GDM1 (cell line): ENCODE measurements at places on chromosomes 1 and 21.

DNA sequence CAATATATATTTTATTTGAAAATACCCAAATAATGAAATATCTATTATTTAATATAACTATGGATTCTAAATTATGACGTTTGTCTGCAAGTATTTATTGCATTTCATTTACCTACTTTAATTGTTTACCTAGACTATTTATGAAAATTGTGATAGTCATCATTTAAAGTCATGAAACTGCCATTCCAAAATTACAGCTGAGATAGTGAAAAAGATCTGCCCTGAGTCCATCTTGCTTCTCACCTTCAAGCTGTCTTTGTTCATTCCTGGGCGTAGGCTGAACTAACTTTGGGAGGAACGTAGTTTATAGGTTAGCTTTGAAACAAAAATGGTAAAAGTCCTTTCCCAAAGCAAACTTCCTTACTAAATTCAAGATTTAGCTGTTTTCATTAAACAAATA, 12.4 kb upstream of the HPDL start:
- no peak for DNase-seq

- peak; percentile 17 for DNase-seq
Measured at GRCh38 chr1:232635778-232636356, 5.9 kb upstream of the SIPA1L2 start.

DNA sequence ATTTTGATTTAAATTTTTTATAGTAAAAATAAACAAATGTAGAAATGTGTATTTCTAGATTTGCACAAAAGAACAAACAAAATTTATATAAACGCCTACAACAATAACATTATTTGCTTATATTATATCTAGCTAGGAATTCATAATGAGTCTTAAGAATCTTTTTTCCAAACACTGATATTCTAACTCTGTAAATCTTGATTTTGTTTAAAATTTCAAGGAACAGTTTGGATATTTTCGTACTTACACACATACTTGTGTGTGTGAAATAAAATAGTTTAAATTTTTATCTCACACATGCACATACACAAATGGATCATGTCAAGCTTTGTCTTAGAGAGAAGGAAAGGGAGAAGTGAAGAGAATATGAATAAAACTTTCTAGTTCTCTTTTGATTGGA, 868.1 kb downstream of the LTN1 start:
- no peak for DNase-seq

- no peak for DNase-seq
Measured at GRCh38 chr1:174976436-174977108, 23.2 kb upstream of the CACYBP start.

DNA sequence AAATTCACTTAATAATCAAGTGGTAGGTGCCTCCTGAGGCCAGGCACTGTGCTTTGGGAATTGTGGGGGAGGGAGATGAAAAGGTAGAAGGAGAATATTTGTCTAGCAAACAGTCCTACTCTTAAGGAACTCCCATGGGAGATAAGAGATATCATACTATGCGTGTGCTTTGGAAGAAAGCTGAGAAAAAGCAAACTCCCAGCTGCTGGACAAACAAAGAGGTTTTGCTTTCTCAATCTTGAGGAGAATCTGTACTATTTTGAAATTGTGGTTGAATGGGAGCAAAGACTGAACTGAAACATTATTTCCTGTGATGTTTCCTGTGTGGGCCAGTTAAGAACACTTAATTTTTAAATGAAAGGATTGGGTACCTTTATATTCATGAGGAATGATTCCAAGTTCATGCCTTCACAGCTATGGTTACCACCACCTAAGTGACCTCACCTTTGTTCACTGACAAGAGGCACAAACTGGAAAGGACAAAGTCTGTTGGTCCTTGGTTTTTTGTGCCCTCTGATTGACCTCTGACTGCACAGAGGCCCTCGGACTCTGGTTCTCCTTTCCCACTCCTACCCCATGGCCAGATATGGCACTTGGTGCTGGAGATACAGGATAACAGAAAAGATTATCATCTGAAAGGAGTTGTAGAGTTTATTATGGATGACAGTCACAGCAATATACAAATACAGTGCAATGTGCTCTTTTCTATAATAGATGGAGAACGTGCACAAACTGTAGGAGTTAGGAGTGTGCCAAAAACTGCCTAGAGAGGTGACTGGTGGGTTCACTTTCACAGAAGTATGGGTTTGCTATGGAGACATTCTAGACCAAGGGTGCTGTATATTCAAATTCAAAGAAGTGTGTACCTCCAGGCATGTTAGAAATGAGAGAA, 1.6 kb downstream of the CD53 start:
- DNase-seq: no peak

DNA sequence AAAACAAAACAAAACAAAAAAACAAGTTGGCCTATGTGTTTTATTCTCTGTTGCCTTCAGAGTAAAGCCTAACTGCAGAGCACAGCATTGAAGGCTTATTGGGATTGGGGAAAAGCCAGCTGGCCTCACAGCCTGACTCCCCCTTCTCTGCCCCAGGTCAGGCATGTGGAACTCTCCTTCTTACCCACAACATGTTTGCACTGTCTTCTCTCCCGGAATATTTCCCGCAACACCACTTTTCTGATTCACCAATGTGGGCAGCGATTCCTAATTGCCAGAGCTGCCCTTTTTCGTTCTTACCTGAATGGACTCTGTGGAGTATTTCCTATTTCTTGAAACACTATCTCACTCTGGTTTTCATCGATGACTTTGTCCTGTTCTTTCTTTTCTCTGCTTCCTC, 2.8 kb upstream of the TARBP1 start:
- DNase-seq: no peak

DNA sequence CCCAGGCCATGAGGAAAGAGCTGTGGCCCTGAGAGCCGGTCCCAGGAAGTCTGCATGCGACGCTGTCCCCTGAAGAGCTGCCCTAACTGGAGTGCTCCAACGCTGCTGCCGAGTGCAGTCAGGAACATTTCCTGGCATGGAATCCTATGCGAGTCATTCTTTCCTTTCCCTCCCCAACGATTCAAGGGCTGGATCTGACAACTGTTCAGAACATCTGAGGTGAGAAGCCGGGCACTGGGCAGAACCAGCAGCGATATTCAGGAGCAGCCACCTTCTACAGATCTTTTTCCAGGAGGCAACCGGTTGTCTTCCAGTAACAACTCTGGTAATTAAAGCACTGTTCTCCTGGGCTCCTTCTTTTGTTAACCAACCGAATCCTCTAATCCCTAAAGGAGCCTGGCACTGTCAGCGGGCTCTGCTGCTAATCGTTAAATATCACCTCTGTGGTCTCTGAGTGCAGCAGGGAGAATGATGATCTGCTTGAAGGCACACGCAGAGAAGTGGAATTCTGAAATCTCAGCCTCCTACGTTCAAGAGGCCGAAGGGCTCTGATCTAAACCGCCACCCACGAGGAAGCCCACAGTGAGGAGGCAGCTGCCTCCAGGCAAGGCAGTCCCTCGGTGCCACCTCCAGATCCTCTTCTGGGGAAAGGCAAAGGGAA, 55.8 kb downstream of the SLC45A1 start:
- no peak for DNase-seq

GRCh38 chr1:212007178-212007577, 28.2 kb downstream of the INTS7 start:
- DNase-seq: no peak

DNA sequence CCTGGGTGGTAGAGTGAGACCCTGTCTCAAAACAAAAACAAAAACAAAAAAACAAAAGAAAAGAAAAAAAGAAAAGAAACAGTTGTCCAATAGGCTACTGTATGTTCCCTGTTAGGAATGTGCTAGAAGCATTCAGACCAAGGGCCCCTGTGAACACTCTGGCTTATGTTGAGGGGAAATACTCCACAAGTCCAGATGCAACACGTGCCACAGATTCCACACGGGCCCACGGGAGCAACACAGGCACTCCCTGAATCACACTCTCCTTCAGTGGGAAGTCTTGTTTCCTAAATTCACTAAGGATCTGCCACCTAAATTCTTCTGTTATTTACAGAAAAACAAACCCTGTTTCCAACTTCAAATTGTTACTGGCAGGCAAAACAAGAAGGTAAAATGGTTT, 291.1 kb downstream of the PCP4 start:
- no peak for DNase-seq

GRCh38 chr1:224488806-224489499, 54.4 kb upstream of the WDR26 start:
- no peak for DNase-seq

DNA sequence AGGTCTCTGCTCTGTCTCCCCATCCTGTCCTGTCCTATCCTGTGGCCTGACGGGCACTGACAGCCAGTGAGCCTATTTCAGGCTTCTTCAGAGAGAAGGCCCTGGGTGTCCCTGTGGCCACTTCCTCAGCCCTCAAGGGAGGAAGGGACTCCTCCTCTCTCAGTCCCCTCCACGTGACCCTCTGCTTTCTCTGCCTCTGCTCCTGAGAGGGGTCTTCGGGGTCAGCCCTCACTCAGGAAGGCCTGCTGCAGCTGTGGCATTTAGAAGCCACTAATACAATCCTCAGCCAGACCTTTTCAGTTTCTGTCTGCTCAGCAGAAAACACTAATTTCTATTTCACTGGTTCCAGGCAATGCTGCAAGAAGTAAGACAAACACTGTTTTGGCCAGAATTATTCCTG, 43.6 kb upstream of the ETV3 start:
- no peak for DNase-seq

DNA sequence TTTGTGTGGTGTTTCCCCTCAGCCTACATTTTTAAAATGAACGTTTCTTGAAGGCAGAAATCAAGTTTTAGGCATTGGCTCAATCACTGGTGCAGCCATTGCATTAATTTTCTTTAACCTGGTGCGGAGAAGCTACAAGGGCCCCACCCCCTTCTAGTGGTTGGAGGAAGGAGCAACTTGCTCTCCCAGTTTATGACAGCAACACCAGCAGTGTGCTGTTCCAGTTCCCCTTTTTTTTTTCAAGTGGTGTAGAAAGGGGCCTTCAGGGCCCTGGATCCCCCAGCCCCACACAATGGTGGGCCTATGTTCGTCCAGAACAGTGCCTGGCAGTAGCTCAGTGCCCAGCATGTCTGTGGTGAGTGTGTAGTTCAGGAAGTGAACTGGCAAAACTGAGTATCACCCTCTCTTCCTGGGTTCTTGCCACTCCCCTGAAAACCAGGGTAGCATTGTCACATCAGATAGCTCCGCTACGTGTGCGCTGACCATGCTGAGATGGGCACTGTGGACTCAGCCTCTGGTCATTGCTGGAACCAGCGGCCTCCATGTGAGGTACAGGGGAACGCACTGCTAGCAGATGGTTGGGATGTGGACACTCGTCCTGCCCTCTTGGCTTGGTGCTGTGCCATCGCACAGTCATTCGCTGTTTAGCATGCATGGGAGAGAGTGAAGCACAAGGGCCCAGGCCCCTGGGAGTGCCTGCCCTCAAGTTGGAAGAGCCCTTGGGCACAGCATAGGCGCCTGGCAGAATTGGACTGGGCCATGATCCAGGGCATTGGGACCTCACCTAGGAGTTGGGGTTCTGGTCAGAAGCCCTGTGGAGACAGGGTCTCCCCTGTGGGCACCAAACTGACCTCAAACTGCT, 7.2 kb downstream of the ARF1 start:
- DNase-seq: no peak

- DNase-seq: no peak
Measured at GRCh38 chr1:183385340-183386144, 32.6 kb downstream of the NMNAT2 start.

DNA sequence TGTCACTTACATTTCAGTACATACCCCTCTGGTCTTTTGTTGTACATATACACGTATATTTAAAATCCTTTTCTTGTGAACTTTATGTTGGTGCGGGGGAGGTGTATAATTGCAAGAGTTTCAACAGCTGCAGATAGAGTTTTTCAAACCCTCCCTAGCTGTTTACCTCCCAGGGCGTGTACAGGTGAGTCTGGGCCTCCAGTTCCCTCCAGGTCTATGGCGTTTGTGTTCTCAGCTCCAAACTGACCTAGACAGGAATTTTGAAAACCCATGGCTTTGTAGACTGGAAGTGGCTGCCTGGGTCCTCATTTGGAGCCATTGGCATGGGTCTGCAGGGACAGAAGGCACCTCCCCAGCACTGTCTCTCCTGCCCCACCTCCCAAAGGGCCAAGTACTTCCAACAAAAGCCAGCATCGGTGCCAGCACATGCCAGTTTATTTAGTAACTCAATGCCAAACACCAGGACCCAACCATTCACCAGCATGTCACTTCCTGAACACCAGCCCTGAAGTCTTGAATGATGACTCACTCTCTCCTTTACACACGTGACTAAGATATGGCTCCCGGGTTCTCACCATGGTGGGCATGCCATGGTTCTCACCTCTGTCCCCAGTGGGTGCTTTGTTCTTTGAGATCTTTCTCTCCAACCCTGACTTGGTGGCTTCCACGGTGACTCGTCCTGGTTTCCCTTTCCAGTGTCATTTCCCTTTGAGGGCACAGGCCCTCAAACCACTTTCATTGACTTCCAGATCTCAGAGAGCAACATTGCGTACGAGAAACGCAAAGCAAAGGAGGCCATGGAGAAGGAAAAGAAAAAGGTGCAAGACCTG, 57.3 kb upstream of the EFHD2 start:
- peak; percentile 40 for DNase-seq

DNA sequence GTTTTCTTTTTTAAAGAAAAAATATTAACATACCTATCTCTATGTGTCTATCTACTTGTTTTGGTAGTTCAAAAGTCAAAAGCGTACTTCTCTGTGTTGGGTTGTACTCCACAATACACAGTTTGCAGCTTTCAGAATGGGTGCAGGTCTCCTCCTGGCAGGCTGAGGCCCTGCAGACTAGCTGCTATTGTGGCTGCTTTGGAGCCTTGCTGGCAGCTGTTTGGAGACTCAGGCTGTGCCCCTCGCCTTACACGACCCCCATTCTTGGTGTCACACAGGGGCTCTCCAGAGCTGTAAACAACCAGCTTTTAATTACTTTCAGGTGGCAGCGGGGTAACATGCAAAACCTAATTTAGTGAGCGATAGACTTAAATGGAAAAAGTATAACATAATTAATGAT, 160.4 kb downstream of the DSCAM start:
- no peak for DNase-seq

DNA sequence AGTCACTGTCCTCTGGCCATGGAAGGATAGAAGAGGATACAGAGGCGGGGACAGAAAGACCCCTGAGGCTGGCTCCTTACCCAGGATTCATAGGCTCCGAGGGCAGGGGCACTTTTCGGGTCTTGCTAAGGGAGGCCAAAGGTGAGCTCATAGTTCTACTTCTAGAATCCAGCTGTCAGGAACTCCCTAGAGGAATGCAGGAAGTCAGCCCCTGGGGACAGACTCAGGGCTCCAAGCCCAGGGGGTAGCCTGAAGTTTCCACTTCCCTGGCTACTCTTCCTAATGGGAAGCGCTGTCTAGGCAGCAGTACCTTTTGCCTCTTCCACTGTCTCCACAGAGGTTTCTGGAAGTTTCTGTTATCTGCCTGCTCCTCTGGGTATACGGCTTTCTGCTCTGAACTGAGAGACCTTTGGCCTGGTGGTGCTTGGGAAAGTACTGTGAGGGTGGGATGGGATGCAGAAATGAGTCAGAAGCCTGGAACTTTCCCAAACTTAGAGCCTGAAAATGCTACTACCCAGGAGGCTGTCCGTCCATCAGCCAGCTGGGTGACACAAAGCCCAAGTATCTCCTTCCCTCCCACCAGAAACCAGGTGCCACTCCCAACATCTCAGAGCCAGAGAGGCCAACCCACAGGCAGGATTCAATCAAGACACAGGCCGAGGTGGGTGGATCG, 3.6 kb downstream of the UBXN11 start:
- DNase-seq: no peak
